ENCODE measurements at places on chromosomes 12 and 14.

DNA sequence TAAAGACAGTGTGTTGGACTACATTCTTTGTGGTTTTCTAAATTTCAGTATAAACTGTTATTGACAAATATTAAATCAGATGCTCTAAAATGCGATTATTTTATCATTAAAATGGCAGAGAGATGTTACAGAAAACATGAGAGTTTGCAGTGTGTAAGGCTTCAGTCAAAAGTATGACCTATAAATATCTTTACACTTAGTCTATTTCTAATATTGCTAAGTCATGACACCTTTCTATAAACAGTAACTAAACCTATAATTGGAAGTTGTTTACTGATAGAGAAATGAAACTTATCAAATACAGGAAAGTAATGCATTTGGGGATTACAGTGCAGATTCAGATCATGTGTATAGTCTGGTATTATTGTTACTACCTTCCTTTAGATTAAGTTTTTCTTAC is 68.9 kb upstream of the YARS2 start:
- no peak for DNase-seq

DNA sequence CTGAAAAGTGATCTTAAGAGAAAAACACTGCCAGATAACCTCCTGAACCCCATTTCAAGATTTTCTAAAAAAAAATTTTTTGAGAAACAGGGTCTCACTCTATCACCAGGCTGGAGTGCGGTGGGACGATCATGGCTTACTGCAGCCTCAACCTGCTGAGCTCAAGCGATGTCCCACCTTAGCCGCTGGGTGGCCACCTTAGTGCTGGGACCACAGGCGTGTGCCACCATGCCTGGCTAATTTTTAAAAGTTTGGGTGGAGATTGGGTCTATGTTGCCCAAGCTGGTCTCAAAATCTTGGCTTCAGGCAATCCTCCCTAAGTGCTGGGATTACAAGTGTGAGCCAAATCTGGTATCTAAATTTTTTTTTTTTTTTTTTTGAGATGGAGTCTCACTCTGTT is 3.4 kb downstream of the PNMA1 start:
- no peak for DNase-seq

GRCh38 chr14:50608302-50608851 is 48.4 kb downstream of the ATL1 start:
- DNase-seq: no peak

DNA sequence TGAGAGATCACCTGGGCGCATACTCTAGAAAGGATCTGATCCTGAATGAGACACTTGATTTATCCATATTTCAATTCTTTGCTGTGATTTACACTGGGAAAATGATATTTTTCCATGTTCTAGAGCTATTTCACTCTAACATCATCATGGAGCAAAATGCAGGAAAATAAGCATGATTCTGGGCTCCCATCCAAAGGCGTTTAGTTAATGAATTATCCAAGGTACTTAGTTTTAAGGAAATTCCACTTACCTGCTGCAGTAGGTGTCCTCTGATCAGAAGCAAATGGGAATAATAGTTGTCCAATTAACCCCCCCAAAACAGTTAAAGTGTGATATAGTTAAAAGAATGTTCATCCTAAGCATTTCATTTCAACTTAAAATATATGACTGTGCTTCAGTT is 204.5 kb upstream of the PRKD1 start:
- DNase-seq: no peak

GRCh38 chr12:98439981-98440581 is 75.3 kb upstream of the TMPO start:
- DNase-seq: peak; percentile 25

- DNase-seq: no peak
Measured at GRCh38 chr14:31530136-31530535, 31.1 kb upstream of the NUBPL start.

Measured in CD4-positive, alpha-beta T cell (primary cell).